ENCODE measurements at places on chromosomes 4 and X.

- no peak for DNase-seq
Measured at GRCh38 chr4:141676087-141676670, 39.8 kb downstream of the IL15 start.

- DNase-seq = no peak
Measured at GRCh38 chr4:86894455-86894854, 2.2 kb upstream of the C4orf36 start.

DNA sequence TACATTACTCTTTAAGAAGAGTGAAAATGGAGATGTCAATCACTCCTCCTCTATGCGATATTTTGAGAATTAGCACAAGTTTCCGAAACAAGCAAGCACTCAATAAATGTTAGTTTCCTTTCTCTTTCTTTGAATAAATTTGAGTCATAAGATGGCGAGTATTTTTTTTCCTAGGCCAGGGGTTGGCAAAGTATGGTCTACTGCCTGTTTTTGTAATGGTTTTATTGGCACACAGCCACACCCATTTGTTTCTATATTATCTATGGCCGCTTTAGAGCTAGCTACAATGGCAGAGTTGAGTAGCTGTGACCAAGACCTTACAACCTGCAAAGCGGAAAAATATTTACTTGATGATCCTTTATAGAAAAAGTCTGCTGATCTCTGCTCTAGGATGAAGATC lies 139.5 kb downstream of the MID1 start:
- DNase-seq = no peak

GRCh38 chr4:111113591-111113990 lies 490.7 kb upstream of the PITX2 start:
- no peak for DNase-seq

DNA sequence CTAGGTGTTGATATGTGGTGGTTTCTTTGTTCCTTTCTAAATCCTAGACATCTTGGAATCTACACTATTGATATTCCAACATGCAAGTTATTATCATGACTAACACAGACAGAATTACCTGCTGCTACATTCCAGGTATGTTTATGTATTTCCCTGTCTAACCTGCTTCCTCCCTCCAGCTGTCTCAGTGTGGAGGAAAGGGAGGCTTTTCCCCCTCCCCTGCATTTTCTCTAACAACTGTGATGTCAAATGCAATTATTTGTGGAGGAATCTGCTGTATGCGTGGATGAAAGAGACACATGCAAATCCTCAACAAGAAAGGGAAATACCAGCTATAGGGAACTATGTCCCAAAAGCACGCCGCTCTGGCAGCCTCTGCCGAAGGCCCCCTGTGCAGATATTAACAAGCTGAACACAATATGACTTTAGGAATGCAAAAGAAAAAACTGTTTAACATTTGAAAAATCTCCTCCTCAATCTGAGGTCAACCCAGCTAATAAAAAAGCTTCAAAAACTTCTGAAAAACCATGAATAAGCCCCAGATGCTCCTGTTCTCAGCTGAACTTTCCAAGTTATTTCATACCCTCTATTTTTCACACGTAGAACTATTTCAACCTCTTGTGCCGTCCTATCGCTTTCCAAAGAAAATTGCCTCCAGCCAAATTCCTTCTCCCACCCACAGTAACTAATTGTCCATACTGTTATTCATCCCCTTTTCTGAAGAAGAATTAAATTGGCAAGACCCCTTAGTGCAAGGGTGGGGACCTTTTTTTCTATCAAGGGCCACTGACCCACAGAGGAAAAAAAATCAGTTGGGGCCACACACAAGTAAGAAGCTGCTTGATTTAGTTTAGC lies 225.1 kb upstream of the GPC4 start:
- no peak for DNase-seq

- no peak for DNase-seq
Measured at GRCh38 chrX:152824841-152825374, 5.6 kb downstream of the CETN2 start.

- no peak for DNase-seq
Measured at GRCh38 chrX:926070-926469, 286.4 kb downstream of the CRLF2 start.

GRCh38 chrX:20333672-20334071 lies 67.0 kb upstream of the RPS6KA3 start:
- DNase-seq = no peak

Measured in NCI-H526 treated with DMSO at 0.1 percent for 48 hours (cell line).